Renal pelvis (tissue), 12 donors: ENCODE measurements at places on chromosomes 5 and 9.

DNA sequence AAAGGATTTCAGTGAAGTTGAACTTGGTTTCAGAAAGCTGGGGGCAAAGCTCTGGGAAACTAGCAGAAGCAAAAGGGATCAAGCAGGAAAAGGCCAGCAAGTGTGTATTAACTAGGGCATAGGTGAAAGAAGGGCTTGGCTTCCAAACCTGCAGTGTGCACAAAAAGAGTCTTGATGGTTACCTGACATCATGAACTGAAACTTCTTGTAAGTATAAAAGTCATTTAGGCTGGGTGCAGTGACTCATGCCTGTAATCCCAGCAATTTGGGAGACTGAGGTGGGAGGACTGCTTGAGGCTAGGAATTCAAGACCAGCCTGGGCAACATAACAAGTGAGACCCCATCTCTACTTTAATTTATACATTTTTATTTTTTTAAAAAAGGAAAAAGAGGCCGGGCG, 216.4 kb downstream of the EPB41L4A start:
- DNase-seq, result no peak

DNA sequence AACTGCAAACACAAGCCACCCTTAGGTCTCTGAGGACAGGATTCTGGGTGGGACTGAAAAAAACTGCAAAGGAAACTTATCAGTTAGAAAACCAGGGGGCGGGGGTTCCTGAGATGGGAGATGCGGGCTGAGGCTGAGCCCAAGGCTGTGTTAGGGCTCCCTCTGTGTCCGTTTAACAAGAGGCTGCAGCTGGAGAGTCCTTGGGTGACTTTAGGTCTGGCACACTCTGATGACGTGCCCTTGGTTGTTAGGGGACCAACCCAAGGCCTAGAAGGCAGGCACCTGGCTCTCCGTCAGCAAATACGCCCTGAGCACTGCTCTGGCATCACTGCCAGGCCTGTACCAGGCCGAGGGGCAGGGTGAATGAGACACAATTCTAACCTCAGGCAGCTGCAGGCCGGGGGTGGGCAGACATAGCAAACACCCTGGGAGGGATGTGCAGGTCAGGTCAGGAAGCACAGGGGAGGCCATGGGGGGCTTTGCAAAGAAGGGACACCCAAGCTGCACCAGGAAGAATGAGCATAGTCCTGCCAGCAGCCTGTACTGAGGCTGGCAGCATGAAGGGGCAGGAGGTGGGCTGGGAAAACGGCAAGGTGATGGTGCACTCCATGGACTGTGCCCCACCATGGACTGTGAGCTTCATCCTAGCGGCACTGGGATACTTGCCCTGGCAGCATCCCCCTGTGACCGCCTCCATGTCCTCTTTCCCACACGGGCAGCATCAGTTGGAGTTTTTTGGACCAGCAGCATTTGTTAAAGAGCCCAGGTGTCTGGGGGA, 137.9 kb downstream of the GABBR2 start:
- DNase-seq, result no peak

- no peak for DNase-seq
Observed at GRCh38 chr9:83431101-83432060, 106.8 kb downstream of the FRMD3 start.

GRCh38 chr9:111683392-111683791, 22.0 kb downstream of the GNG10 start:
- no peak for DNase-seq

GRCh38 chr5:132301344-132302271, 7.4 kb downstream of the SLC22A4 start:
- DNase-seq, result no peak
